Ascending aorta (tissue), 2 donors: ENCODE measurements at places on chromosomes 16 and 17.

GRCh38 chr16:65071433-65072311 lies 50.2 kb downstream of the CDH11 start:
- DNase-seq: peak; percentile 79

GRCh38 chr17:49616601-49617131 lies 41.0 kb downstream of the NXPH3 start:
- peak; percentile 82 for DNase-seq

GRCh38 chr16:84029297-84030047 lies 13.1 kb downstream of the SLC38A8 start:
- DNase-seq: no peak

DNA sequence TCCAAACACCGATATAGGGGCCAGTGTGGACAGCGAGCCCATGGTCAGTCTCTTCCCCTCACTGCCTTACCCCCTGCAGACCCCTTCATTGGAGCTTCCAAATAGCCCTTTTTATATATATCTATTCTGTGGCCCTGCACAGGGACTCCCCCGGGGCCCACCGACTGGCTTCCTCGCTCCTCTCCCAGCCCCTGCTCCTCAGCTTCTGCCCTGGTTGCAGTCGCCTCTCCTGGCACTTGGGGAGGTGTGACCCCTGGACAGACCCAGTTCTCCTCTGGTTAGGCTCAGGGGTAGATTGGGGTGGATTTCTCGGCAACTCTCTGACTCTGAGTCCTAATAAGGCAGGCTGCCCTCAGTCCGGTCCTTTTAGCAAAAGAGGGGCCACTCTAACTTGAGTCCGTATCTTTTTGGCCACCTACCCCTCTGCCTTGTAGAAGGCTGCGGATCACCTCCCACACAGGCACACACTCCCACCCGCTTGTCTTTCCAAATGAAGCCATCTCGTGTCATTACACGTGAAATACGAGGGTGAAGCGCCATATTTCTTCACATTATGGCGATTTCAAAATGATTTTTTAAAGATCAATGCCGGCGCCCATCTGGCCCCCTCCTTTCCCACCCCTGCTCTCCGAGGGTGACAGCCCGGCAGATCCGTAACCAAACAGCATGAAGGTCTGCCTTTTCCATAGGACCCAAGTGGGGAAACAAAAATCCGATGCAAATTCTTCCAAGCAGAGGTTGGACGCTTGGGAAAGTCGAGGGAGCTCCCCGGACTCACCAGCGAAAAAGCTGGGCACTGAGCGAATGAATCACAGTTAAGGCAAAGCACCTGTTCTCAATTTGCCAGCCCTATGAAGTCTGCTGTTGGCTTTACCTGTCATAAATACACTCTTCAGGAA lies 1.7 kb upstream of the HOXB9 start:
- no peak for DNase-seq

DNA sequence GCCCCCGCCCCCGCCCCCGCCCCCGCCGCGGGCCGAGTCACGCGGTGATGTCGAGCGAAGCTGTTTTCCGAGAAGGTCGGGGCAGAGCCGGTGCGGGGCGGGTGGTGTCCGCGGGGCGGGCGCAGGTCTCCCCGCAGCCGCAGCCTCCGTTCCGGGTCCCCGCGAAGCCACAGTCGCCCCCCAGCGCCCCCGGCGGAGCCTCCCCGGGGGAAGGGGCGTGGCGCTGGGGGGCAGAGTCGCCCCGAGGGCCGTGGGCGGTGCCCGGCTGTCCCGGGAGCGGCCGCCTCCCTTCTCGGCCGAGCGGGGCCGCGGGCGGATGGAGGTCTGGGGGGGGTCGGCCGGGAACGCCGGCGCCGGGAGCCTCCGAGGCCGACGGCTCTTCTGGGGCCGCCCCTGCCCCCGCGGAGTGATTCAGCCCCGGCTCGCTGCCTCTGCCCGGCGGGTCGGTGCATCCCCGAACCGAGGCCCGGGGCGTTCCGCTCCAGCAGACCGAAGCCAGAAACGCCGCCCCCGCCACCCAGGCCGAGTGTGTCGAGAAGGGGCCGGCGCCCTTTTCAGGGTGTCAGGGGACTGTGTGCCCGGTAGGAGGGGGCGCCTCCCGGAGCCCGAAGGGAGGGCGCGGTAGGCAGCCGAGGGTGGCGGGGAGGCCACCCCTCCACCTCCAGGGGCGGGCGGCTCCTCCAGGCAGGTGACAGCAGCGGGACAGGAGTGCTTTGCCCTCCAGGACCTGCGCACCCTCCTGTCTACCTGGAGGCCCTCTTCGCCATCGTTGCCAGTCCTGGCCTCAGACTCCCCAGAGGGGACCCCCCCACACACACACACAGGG lies 1.7 kb downstream of the METRNL start:
- DNase-seq: no peak

- DNase-seq: no peak
Measured at GRCh38 chr16:61858988-61859387, 177.2 kb downstream of the CDH8 start.

DNA sequence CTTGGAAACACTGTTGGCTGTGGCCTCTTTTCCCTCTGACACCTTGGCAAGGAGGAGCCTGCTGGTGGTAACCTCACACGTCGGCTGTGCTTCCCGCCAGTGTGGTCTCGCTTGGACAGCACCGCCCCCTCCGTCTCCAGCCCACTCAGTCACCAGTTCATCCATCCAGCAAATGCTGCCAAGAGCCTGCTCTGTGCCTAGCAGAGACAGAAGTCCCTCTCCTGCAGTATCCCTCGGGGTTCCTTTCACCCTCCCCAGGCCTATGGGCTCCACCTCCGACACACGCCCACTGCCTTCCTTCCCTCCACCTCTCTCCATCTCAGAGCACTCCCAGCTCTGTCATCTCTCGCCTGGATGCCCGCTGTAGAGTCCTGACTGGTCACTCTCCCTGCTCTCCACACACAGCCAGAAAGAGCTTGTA lies 12.3 kb downstream of the CACNG4 start:
- no peak for DNase-seq

DNA sequence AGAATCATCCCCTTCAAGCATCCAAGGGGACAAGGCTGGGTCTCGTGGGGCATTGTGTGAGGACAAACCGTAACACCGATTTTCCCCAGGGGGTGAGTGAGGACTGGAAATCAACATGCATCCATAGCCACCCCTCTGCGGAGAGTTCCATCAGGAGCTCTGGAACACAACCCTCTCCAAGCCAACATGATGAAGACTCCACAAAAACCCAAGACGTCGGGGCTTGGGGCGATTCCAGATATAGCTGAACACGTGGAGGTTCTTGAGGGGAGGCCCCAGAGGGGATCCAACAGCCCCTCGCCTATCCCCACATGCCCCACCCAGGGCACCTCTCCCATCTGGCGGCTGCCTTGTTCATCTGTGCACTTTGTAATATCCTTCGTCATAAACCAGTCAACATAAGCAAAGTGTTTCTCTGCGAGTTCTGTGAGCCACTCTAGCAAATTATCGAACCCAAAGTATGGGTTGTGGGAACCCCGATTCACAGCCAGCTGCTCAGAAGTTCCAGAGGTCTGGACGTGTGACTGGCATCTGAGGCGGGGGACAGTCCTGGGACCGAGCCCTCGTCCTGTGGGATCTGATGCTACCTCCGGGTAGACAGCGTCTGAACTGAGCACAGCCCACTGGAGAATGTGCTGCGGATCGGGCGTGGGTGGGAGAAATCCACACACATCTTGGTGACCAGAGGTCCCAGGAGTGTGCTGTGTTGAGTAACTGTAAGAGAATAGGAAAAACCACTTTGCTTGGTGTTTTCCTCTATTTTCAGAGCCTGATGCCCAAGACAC lies 55.5 kb downstream of the RPH3AL start:
- DNase-seq: no peak

DNA sequence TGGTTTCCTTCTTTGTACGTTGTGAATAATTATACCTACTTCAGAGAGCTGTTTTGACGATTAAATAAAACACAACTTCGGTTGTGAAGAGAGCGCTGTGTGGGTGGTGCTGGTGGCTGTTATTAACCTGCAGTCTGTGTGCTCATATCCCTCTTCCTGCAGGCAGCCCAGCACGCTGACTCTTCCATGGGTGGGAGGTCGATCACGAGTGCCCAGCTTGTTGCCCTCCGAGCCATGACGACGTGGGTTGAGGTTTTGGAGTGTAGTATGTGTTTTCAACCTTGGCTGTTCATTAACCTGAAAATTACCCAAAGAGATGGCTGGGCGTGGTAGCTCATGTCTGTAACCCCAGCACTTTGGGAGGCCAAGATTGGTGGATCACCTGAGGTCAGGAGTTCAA lies 11.3 kb upstream of the GCSH start:
- no peak for DNase-seq

DNA sequence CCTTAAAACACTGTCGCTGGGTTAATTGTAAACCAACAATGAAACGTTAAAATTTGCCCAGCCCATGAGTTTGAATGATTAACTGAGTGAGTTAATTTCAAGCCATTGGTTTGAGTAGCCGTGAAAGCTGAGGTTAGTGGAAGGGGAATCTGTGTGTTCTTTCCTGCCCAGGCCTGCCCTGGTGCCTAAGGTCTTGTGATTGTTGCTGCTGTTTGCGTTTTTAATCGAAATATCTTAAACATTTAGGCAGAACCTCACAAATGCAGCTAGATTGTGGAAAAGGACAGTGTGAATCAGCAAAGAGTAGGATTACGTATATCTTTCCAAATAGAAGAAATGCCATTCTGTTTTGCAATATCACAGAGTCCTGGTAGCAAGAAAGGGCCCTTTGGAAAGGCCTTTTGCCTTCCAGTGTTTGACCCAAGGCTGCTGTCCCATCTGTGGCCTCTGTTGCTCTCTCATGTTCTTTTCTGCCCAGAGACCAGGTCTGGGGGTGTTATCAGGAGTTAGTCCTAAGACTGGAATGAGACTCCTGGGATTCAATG lies 113.8 kb downstream of the MSI2 start:
- no peak for DNase-seq

DNA sequence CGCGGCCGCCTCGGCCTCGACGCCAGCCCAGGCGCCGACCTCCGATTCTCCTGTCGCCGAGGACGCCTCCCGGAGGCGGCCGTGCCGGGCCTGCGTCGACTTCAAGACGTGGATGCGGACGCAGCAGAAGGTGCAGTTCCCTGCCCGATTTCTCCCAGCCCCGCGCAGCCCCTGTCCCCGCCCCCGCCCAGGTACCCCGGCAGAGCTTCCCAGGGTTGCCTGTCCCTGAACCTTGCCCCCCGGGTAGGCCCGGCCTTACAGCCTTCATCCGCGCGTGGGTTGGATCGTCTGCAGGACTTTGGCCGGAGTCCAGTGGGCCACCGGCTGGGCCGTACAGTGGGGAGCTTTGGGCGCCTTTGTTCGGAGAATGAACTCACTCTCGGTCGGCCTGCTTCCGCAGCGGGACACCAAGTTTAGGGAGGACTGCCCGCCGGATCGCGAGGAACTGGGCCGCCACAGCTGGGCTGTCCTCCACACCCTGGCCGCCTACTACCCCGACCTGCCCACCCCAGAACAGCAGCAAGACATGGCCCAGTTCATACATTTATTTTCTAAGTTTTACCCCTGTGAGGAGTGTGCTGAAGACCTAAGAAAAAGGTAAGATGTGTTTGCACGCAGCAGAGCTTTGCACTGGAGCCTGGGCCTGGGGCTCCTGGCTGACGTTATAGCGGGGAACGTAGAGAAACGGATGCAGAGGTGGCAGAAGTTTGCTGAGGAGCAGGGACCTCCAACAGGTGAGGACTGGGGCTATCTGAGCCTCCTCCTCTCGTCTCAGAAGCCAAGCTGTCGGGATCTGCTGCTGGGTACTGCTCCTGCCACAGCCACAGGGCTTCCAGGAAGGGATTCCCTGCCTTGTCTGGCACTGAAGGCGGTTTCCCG lies 593 bp downstream of the GFER start:
- DNase-seq: no peak

GRCh38 chr16:57151369-57151768 lies 34.5 kb downstream of the PSME3IP1 start:
- DNase-seq: no peak

DNA sequence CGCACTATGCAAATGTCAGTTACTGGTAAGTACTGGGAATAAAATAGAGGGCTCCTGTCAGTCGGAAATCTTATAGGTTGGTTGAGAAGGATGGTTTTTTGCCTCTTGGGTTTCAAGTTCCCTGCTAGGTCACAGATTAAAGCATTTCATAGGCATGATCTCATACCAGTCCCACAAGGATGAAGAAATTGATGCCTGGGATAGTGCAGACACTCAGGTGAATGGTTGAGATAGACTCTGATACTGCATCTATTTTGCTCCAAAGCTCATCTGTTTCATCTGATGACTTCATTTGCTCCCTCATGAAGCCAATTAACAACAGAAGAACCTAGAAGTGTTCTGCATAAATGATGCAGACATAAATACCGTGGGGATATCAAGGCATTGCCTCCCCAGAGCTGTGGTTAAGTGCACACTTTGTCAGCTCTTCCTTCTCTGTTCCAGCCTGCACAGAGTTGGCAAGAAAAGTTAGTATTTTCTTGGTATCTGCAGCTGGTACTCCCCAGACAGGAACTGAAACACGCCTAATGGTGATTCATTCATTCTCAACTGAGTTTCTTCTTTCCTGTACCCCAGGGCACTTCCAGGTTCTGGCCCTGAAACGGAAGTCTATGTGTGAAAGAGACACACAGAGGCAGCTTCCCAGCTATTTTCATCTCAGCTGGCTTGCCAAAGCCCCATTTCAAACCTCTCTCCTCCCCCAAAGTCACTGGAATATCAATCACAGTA lies 418.3 kb upstream of the SALL1 start:
- no peak for DNase-seq

DNA sequence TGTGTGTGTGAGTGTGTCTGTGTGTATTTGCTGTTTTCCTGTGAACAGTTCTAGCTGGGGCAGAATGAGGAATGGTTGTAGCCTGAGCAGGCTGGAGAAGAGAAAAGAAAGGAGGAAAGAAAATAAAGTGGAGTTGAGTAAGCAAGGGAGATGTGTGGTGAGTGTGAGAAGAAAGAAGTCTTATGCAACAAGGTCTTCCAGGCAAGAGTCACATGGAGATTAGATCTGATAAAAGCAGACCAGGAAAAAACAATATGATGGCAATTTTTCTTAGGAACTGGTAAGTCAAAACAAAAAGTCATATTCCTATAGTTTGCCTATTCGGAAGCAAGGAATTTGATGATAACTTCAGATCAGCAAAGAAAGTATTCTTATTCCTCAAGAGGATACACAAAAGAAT lies 125.0 kb downstream of the HS3ST3A1 start:
- no peak for DNase-seq

- DNase-seq: no peak
Measured at GRCh38 chr17:60423865-60424264, 1.6 kb downstream of the CHCT1 start.
